ENCODE measurements at places on chromosomes 7 and 10.

- DNase-seq = no peak
These were observed 169.1 kb downstream of the IMMP2L start for GRCh38 chr7:111393011-111393754.

DNA sequence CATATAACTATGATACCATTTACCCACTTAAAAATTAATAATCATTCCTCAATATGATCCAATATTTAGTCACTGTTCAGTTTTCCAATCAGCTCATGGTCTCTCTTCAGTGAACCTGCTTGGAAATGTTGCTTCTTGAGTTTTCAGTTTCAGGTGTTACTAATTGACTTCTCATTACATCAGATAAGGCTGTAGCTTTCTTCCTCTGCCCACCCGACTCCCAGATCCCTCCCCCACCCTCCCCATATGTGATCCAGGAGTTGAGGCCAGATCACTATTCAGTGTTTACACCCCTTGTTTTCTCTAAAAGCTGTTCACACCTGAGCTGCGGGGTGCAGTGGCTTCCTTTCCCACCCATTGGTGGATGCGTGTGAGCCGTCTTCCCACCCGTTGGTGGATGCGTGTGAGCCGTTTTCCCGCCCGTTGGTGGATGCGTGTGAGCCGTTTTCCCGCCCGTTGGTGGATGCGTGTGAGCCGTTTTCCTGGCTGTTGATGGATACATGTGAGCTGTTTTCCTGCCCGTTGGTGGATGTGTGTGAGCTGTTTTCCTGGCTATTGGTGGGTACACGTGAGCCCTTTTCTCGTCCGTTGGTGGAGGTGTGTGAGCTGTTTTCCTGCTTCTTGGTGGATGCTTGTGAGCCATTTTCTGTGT lies 3.2 kb upstream of the MTG1 start:
- no peak for DNase-seq

GRCh38 chr7:98305951-98306535 lies 24.6 kb downstream of the BRI3 start:
- no peak for DNase-seq

DNA sequence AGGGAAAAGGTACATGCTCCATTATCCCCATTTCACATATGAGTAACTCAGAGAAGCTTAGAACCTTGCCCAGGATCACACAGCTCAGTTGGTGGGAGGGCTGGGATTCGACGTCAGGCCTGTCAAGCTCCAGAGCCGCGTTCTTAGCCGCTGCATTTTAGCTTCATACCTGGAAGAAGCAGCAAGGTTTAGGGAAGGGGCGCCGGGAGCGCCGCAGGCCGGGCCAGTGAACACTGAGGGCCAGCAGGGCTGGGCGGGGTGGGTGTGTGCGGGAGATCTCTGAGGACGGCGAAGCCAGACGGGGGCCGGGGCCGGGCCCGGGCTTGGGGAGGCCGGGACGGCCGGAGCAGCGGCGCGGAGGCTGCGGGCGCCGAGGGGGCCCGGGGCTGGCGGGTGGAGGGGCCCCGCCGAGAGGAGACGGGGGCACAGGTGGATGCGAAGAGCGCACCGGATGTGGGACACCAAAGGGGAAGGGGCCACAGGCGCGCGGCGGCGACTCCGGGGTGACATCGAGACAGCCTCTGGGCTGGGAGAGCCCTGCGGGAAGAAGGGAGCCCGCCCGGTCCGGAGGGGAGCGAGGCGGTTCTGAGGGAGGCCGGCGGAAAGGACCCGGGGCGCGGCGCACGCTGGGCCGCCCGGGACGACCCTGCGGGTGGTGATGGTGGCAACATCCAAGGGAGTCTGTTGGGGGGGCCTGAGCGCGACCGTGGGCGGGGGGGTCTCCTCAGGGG lies 498 bp downstream of the NDST2 start:
- DNase-seq = peak; percentile 45

- no peak for DNase-seq
These were observed 267.2 kb downstream of the TFEC start for GRCh38 chr7:115763347-115763746.

GRCh38 chr10:119059557-119059956 lies 21.1 kb downstream of the EIF3A start:
- no peak for DNase-seq

DNA sequence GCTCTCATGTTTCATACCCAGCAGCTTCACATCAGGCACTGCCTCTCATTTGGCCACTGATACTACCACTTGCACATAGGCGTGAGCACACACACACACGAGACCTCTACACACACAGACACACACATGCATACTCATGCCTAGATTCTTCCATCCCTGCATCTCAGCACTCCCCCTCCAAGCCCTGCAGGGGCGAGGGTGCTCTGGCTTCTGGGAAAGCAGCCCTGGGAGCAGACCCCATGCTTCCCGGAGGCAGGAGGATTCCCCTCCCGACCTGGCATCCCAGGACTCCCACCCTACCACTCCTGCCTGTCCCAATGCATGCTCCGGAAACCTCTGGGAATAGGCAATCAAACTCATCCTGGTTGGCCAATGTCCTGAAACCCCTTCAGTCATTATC lies 89.1 kb upstream of the SMNDC1 start:
- DNase-seq = no peak

GRCh38 chr10:79375321-79376077 lies 28.2 kb downstream of the PPIF start:
- DNase-seq = no peak

DNA sequence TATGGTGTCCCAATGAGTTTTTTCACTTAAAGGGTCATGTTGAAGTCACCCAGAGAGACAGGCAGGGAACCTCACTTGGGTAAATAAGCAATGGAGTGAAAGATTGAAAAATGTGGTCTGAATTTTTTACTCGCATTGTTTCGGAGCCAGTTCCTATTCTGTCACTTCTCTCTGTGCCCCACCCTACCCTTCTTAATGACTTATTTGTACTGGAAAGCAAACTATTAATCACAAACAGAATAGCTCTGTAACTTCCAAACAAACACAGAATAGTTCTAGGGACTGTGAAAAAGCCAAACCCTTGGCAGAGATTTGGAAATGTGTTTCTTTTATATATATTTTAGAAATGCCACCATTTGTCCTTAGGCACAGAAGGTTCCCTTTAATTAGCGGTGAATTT lies 76.0 kb downstream of the LRMDA start:
- no peak for DNase-seq

DNA sequence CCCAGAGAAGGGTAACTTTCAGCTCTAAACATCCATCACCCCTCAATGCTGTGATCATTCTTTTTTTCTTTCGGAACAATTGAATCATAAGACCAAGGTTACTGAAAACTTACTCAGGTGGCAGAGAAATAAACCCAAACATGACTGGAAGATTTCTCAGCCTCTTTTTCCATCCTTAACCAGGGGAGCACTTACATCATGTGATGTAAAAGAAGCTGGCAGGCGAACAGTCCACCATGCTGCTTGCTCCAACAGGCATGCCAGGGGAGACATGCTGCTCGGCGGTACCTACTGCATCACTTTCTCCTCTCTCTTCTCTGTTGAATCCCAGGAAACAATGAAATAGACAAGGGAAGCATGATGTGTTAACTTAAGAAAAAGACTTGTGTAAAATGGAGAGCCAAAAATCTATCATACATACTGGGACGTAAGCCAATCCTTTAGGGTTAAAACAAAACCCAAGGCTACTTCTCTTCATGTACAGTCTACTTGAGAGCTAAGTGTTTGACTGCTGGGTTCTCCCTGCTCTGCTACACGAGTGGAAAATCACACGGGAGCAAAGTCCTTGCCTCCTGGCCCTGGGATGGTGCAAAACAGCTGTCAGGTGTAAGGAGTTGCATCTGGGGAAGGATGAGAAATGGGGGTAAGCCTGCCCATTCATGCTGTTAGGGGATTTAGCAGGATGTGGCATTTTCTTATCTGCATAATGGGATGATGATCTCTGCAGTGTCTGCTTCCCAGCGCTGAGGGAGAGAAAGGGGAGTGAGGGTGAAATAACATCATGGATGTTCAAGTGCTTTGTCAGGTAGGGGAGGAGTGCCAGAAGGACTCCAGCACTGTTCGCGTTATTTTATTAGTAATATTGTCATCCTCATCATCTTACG lies 64.3 kb upstream of the ZNF438 start:
- no peak for DNase-seq

- DNase-seq = no peak
These were observed 3.5 kb downstream of the SUN1 start for GRCh38 chr7:835485-836401.

DNA sequence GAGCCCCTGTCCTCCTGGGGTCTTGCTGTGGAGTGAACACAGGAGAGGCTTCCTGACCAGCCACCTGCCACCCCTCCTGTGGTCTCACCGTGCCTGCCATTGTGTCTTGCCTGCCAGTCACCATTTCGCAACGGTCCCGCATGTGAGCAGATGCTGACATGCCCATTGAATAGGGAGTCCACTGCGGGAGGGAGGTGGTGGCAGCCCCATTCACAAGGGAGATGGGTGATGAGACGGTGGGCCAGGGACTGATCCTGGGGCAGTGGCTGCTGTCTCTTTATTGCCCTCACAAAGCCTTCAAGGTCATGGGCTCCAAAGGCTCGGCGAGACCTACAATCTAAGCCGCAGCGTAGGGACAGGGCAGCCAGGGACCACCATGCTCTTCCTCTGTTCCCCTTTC lies 76.0 kb upstream of the NPTX2 start:
- DNase-seq = no peak

GRCh38 chr10:97623277-97623676 lies 10.0 kb downstream of the MORN4 start:
- DNase-seq = no peak

DNA sequence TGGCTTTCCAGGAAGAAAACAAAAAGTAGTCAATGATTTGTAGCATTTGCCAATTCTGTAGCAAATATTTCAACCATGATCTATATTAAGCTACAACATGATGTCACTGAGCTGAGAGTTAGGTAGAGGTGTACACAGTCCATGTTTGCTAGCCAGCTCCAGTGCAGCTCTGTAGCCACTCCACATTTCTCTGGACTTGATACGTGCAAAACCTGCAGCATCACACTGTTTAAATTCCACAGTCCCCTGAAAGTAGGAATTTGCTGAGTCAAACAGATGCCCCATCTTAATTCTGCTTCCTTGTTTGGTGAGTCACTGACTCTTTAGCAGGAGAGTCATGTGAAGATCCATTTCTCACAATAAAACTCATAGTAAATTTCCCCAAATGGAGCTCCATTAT lies 89.8 kb upstream of the LRRTM3 start:
- no peak for DNase-seq

DNA sequence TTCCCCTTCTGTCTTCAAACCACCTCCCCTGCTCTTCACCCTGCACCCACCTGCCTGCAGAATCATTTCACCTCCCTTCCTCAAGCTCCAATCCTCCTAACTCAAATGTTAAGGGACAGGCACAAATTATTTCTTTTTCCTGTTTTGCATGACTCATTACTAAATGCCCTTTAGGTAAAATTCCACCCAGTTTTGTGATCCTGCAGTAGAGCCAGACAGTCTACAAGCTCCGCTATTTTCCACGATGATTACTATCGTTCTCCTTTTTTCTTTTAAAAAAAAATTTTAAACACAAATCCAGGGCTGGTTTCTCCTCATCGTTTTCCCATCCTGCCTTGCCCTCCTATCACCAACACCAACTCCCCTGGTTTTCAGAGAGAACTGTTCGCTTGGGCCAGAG lies 186.8 kb upstream of the YAE1 start:
- DNase-seq = no peak

DNA sequence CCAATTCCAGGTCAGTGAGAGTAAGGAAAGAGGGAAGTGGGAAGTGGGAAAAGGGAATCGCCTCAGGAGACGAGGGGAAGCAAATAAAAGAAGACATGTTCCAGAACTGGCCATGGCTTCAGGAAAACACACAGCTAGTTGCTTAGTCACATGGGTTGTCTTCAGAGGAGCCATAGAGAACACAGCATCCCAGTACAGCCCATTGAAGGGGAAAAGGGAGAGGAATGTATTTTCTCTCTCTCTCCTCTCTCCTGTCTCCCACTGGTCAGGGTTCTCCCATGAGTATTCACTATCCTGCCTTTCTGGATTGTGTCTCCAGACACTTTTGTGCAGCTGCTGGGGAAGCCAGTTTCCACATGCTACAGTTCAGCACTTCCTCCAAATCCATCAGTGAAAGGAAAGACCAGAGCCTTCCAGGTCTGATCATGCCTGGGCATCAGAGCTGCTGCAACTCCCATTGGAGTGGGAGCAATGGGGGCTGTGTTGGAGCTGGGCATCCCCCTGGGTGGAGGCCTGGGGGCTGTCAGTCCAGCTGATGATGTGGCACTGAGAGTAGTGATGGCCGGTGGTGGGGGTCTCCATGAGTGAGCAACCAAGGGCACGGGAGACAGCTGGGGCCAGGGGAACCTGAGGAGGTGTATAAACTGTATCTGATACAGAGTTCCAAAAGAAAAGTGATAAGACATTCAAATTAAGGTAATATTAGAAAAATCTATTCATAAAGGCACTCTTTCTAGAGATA lies 38.6 kb downstream of the MAP3K8 start:
- DNase-seq = no peak

GRCh38 chr7:81484261-81484660 lies 285.6 kb downstream of the HGF start:
- DNase-seq = peak; percentile 9

- DNase-seq = no peak
These were observed 291.8 kb upstream of the LYZL1 start for GRCh38 chr10:28996947-28997551.

GRCh38 chr7:143384148-143384547 lies 3.0 kb downstream of the ZYX start:
- DNase-seq = no peak

DNA sequence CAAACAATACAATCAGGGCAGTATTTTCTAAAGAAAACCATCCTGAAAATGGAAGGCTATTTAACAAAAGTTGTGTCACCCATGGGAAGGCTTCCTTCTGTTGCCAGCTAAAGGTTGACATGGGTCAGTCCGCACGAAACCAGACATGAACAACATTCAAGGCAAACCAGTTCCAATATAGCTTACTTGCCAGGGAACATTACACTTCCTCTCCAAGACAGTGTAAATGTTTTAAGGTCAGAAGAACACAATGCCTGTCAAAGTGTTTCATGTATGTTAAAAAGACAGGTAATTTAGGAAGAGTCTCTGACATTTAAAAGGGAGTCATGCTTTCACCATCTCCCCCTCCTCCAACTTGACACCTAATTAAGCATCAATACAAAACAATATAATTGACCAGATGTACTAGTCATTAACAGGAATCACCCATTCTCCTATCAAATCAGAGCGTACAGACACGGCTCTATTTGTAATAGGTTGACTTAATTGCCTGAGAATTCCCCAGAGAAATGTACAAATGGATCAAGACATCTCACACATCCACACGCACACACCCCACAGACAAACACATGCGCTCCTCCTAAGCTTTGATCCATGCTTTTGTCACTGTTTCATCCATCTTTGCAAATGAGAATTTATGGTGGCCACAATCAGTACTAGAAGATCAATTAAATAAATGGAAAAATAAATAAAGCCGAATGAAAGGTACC lies 69.5 kb downstream of the CACNA2D1 start:
- DNase-seq = no peak
